NCI-H1694 (cell line): ENCODE measurements at places on chromosomes 3 and 15.

GRCh38 chr3:133049491-133049890 is 11.3 kb downstream of the TMEM108 start:
- no peak for DNase-seq

GRCh38 chr3:135973841-135974240 is 8.3 kb downstream of the PPP2R3A start:
- DNase-seq = no peak

GRCh38 chr3:43018246-43018645 is 39.1 kb downstream of the GASK1A start:
- no peak for DNase-seq

DNA sequence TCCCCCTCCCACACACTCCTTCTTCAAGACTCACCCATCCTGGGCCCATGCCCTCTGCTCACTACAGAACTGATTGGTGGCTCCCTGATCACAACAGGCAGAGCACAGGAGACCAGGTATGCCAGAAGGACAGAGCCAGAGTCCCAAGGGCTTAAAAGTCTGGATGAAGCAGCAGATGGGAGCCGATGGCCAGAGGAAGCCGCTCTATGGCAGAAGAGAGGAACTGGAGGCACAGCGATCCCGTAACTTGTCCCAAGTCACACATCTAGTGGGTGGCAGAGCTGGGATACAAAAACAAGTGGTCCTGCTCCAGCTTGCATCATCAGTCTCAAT is 20.7 kb downstream of the ITGA11 start:
- no peak for DNase-seq

DNA sequence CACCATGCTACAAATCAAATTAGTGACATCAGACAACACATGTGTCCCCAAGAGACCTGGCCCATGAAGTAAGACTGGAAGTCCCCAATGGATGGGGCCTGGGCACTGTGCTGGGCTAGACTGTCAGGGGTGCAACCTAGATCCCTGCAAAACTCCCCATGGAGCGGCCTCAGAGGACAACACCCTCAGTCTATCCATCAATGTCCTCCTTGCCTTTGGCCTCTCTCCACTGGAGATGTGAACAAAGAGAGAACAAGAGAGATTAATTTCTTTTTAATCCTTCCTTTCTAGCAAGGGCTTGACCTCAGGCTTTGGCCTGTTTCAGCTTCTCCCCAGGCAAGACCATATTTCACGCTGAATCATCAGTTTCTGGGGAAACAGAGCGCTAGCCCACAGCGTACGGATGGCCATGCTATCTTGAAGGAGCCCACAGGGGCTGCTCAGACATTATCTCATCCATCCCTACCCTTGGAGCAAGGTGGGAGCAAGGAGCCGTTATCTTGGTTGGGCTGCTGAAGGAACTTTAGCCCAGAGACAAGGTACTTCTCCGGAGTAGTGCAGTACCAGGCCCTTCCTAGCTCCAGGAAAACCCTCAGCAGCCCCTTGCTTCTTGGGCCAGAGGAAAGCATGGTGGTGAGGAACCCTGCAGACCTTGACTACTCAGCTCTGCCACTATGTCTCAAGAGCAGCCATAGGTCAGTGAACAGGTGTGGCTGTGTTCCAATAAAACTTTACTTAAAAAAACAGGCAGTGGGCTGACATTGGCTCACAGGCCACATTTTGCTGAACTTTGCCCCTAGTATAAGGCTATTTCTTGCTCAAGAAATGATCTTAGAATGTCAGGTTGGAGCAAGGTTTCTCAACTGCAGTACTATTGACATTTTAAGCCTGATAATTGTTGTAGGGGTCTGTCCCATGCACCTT is 72.7 kb upstream of the WNT5A start:
- DNase-seq = no peak

GRCh38 chr3:181610083-181610972 is 101.4 kb upstream of the SOX2 start:
- no peak for DNase-seq

- DNase-seq = no peak
These were observed 428.2 kb upstream of the IL12A start for GRCh38 chr3:159560214-159560979.

GRCh38 chr3:171687581-171687980 is 122.7 kb downstream of the PLD1 start:
- no peak for DNase-seq

- no peak for DNase-seq
These were observed 440.6 kb downstream of the MCTP2 start for GRCh38 chr15:94671858-94672532.

DNA sequence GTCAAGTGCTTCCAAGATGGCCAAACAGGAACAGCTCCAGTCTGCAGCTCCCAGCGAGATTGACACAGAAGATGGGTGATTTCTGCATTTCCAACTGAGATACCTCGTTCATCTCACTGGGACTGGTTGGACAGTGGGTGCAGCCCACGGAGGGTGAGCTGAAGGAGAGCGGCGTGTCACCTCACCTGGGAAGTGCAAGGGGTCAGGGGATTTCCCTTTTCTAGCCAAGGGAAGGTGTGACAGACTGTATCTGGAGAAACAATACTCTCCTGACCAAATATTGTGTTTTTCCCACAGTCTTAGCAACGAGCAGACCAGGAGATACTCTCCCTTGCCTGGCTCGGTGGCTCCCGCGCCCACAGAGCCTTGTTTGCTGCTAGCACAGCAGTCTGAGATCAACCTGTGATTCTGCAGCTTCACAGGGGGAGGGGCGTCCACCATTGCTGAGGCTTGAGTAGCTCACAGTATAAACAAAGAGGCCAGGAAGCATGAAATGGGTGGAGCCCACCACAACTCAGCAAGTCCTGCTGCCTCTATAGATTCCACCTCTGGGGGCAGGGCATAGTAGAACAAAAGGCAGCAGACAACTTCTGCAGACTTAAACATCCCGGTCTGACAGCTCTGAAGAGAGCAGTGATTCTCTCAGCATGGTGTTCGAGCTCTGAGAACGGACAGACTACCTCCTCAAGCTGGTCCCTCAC is 293.5 kb upstream of the SUCLG2 start:
- no peak for DNase-seq

- DNase-seq = no peak
These were observed 29.2 kb downstream of the HACL1 start for GRCh38 chr3:15572138-15572537.

DNA sequence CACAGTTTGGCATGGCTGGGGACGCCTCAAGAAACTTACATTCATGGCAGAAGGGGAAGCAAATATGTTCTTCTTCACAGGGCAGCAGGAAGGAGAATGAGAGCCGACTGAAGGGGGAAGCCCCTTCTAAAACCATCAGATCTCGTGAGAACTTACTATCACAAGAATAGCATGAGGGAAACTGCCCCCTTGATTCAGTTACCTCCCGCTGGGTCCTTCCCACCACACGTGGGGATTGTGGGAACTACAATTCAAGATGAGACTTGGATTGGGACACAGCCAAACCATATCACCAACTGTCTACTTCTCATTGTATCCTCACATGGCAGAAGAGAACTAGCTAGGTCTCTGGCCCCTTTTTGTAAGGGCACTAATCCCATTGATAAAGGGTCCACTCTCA is 30.5 kb downstream of the CCDC32 start:
- DNase-seq = no peak

DNA sequence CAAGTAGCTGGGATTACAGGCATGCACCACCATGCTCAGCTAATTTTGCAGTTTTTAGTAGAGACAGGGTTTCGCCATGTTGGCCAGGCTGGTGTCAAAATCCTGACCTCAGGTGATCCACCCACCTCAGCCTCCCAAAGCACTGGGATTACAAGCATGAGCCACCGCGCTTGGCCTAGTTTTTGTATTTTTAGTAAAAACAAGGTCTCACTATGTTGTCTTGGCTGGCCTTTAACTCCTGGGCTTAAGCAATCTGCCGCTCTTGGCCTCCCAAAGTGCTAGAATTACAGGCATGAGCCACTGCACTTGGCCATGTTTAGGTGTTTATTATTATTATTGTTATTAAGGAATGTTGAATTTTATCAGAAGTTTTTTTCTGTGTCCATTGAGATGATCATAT is 14.7 kb downstream of the IL16 start:
- no peak for DNase-seq

GRCh38 chr3:59106085-59106648 is 56.3 kb upstream of the CFAP20DC start:
- DNase-seq = no peak

DNA sequence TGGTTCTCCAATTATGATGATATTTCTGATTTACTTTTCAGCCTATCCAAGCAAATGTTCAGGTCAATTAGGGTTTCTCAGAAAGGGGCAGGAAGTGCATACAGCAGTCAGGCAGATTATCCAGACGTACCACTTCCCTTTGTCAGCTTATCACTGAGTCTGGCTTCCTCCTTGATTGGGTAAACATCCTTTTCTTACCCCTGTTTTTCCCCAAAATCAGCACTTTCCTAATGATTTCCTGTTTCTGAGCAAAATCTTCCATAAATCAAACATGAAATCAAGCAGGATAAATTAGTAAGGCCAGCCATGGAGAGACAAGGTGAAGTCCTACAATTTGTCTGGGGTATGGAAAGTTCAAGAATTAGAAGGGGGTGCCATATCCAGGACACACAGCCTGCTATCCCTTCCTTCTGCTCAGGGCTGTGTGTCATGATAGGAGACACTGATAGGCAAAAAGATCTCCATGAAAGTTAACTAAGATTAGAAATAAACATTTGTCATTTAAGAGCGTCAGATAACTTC is 29.0 kb downstream of the ADIPOQ start:
- no peak for DNase-seq

GRCh38 chr3:10274601-10275000 is 18.1 kb downstream of the GHRL start:
- no peak for DNase-seq

DNA sequence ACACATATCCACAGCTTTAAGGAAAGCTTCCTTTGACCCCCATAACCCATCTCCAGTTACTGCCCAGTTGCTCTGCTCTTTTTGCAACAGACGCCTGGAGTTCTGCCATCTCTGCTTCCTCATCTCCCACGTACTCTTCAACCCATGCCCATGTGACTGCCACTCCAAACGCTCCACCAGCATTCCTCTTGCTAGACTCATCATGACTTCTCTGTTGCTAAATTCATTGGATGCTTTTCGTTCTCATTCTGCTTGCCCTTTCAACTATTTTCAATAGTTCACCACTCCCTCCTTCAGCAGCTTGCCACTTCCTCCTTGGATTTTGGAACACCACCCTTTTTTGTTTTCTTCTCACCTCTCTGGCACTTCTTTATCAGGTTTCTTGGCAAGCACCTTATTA is 2.7 kb upstream of the KNSTRN start:
- no peak for DNase-seq

GRCh38 chr3:49173792-49174170 is 2.4 kb downstream of the KLHDC8B start:
- DNase-seq = no peak

- no peak for DNase-seq
These were observed 1.1 kb downstream of the HES1 start for GRCh38 chr3:194137008-194137505.

DNA sequence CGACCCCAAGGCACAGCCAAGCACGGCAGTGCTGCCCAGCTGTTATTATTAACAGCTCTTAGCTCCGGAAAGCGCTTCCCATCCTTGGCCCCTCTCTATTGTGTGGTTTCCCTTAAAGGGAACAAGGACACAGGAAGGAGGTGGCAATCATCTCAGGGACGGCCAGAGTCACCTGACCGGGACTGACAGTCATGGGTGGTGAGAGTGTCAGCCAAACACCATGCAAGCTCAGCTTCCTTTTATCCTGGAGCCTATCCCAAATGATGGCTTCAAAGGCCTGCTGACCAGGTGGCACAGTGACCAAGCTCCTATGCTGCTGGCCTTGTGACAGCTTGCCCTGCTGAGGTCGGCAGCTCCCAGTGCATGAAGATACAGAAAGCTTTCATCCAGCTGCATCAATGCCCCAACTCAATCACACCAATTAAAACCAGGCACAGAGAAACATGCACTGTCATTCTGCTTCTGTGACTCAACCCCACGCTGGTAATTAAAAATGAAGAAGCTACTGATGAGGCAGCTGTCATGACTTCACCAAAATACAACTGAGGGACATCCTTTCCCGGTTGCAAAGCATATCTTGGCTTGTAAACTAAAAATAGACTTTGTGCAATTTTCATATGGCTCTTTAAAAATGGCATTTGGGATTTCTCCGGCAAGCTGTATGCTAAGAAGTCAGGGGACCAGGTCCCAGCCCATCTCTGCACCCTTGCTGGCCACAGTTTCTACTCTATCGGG is 34.0 kb downstream of the PCSK6 start:
- no peak for DNase-seq

DNA sequence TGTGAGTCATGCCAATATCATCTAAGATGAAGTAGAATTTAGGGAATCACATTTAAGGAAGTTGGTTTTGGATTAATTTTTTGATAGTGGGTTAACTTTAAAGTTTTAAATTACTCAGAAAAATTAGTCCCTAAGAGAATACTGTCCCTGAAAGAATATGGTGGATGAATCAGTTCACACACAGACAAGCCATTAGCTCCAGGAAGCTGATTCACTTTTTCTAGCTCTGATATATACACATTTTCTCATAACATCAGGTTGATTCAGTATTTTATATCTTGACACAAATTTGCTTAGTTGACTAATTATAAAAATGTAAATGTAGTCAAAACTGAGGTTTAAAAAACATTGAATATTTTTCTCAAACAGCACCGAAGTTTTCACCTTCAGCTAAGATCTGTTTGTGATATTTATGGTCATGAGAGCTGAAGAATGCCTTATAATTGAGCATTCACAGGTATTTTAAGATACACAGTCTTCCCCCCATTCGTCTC is 55.1 kb downstream of the MYH15 start:
- DNase-seq = no peak

DNA sequence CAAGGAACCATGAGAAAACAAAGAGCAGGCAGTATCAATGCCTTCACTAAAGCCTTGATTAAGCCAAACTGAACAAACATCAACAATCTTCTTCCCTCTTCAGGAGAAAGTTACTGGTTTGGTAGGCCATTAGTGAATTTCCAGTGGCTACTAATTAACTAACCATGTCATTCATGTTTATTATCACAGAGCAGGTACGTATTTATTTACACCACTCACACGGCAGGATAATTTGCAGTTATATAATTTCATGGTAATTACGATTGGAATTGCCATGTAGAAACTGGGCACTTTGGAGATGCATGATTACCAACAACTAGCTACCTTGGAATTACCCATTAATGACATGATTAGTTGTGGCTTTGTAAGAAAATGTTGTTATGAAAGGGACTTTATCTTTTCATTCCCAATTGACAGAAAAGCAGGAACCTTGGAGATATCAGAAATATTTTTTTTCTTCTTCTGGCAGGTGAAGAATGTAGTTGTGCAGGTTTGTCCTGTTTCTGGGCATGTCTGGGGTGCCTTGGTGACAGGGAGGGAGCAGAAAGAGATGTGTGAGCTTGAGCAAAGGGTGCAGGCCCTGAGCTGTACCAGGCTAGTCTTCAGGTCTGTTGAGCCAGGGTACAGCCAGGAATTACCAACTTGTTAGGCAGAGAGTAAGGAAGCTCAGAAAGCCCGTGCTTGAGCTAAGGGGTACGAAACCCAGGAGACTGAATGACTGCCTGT is 310.7 kb downstream of the RORA start:
- no peak for DNase-seq
